T47D (cell line): ENCODE measurements at places on chromosomes 4 and X.

GRCh38 chrX:153310901-153311300, 10.7 kb downstream of the PNMA6F start:
- no peak for DNase-seq

GRCh38 chr4:80305466-80305865, 30.1 kb upstream of the CFAP299 start:
- DNase-seq, result no peak

- DNase-seq, result no peak
These were observed 149.3 kb downstream of the SPRY1 start for GRCh38 chr4:123545667-123546572.

DNA sequence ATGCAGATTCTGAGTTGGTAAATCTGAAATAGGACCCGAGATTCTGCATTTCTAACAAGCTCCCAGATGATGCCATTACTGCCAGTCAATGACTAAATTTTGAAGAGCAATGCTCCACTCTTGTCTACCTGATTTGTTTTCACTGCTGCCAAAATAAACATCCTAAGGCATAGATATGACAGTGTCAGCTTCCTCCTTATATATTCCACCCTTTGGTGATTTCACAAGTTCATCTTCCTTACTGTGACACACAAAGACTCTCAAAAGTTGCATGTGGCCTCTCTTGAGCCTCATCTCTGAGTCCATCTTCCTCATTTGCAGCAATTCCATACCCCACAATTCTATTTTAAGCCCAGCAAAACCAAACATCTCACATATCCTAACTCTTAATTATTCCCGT, 110.9 kb downstream of the FBXW7 start:
- no peak for DNase-seq

DNA sequence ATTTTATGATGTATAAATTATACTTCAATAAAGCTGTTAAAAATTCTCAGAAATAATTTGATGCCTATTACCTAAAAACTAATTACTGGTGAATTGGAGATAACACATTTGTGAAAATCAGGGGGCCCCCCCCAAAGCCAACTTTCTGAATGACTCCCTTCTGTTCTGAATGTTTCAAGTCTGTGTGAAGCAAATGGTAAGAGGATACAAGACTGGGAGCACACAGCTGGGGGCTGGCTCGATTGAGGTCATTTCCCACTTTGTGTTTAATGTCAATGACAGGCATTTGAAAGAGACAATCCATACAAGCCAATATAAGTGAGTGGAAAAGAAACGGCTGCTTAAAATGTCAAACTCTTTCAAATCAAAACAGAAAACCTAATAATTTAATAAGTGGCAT, 155.8 kb downstream of the SH2D1A start:
- no peak for DNase-seq

GRCh38 chr4:122854447-122855352, 28.1 kb downstream of the FGF2 start:
- DNase-seq, result no peak

- no peak for DNase-seq
These were observed 8.2 kb downstream of the TNIP3 start for GRCh38 chr4:121155893-121156292.

GRCh38 chr4:161920304-161921052, 243.3 kb downstream of the FSTL5 start:
- no peak for DNase-seq

DNA sequence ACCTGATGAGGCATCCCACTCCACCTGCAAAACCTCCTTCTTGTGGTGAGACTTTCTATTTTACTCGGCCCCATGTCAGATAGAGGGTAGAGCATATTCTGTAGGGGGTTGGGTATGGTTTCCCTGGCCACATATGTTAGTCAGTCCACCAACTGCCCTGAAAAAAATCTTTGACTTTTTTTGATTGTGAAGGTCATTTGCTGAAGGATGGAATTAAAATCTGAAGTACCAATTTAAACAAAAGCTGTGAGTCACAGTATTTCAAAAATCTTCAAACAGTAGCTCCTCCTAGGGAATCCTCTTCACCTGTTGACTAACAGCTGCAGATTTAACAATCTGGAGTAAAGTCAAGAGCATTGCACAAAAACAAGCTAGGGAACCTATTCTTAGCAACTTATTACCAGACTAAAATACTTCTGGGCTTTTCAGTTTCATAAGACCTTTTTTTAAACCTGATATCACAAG, 8.0 kb upstream of the CCDC110 start:
- no peak for DNase-seq

GRCh38 chr4:177441061-177441802, 1.0 kb downstream of the AGA start:
- no peak for DNase-seq

DNA sequence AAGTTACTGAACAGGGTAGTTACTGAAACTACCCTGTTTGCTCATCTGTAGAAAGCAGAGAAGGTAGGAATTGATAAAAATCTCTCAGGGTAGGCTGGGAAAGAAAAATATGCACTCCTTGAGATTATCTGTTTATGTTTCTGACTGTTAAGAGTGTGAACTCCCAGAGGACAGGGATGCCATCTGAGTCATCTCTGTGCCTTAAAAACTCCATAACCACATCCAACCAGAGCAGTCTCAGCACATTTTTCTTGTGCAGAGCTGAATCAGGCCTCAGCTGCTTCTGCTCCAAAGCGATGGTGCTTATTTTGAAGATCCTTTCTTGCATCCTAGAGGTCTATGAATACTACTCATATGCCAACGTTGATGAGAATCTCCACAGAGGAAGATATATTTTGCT, 9.9 kb downstream of the CENPVL3 start:
- DNase-seq, result no peak

DNA sequence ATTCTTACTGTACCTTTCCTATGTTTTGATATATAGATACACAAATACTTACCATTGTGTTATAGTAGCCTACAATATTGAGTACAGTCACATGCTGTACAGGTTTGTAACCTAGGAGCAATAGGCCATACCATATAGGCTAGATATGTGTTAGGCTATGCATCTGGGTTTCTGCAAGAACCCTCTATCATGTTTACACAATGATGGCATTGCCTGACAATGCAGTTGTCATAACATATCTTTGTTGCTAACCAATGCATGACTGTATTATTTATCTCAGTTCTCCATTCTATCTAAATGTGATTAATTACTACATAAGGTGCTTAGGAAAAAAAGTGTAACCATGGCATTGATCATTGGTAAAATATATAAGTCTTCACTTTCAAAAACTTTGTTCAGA, 10.0 kb upstream of the SPCS3 start:
- DNase-seq, result no peak

- DNase-seq, result no peak
These were observed 32.2 kb upstream of the MAGEA10 start for GRCh38 chrX:152170621-152171020.

DNA sequence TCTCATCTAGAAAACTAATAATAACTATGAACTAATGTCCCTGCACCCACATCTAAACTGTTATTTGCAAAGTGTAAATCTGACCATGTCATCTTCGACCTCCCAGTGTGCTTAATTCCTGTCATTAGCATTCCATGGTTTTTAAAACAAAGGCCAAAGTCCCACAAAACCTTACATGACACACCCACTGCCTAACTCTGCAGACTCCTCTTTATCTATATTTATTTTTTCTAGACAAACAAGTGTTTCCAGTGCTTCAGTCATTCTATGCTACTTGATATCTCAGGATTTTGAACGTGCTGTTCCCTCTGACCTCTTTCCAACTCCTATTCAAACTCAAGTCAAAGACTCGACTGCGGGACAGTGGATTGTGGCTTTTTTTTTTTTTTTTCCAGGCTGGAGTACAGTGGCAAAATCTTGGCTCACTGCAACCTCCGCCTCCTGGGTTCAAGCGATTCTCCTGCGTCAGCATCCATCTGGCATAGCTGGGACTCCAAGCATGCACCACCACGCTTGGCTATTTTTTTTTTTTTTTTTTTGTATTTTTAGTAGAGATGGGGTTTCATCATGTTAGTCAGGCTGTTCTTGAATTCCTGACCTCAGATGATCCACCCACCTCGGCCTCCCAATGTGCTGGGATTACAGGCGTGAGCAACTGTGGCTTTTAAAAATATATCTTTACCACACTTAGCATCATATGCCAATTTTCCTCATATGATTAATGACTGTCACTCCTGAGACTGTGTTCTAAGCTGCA, 1511.0 kb downstream of the ARAP2 start:
- DNase-seq, result no peak

- DNase-seq, result no peak
These were observed 72.3 kb upstream of the EFHC2 start for GRCh38 chrX:44415639-44416386.

DNA sequence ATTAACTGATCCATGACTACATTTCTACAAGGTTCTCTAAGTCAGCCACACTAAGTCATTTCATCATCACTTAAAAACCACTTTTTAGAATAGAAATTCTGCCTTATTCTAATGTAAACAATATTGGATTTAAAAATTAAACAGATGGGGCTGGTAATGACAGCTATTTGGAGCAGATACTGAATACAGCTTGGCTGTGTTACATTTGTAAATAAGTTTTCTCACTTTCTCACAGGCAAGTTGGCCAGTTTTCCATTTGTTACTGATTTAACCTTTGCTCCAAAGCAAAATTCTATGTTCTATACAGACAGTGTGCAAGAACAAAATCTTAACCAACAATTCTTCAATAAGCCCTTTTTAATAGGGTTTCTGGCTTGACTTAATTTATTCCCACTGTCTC, 370.7 kb downstream of the GRIA2 start:
- no peak for DNase-seq

DNA sequence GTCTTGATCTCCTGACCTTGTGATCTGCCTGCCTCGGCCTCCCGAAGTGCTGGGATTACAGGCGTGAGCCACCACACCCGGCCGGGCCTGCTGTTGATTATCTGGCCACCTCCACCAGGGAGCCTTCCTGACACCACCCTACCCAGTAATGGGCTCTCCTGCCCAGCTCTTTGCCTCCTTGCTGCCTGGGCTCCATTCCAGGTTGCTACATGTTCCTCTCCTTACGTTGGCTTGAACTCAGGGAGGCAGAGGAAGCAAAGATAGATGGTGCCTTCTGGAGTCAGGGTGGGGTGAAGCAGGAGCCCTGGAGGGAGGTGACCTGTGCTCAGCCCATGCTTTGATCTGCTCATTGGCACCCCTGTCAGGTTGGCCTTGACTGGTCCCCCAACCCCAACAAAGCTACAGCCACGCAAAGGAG, 26.3 kb downstream of the FLNA start:
- no peak for DNase-seq

DNA sequence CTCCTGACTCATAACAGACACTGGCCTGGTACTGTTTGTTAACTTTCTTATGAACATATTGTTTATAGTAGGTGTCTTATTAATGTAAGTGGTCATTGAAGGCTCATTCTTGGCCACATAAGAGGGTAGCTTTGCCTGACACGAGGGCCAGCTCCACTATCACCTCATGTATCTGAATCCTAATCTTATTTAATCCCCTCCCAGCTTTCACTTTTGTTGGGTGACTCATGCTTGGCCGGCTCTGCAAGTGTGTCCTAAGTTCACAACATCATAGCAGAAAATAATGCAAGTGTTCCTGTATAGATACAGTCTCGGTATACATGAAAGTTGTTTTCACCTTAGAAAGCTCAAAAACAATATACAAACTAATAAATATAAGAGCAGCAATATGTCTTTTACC, 283.8 kb downstream of the IQCM start:
- no peak for DNase-seq

- DNase-seq, result no peak
These were observed 100.9 kb downstream of the MAMLD1 start for GRCh38 chrX:150464001-150464400.
